Right ventricle myocardium inferior (tissue), 1 donor: ENCODE measurements at places on chromosomes 4 and X.
A peak's percentile ranks its signal among the peaks of the same experiment; 100 is the strongest.

- no peak for DNase-seq
Observed at GRCh38 chrX:15906041-15906943, 51.7 kb upstream of the AP1S2 start.

- DNase-seq = no peak
Observed at GRCh38 chr4:34676400-34676799, 1567.9 kb downstream of the ARAP2 start.

DNA sequence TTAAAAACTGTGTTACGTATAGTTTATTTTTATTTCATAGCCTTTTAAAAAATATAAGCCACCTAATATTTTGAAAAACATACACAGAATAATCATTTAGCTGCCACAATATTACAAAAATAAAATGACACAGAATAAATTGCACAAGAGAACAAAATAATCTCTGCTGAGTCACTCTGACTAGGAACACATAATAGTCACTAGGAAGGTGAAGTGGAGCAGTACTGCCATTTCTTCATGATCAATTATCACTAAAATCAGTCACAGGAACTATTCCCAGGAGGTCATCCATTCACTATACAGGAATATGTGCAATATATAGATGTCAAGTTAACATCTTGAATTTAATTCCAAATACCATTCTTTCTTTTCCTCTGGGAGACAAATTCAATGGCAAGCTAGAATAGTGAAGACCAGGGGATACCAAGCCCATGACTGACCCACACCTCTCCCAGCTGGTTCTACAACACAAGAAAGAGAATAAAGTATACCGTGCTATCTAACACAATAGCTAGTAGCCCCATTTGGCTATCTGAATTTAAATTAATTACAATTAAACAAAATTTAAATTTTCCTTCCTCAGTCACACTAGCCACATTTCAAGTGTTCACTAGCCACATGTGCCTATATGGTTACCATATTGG is 5.9 kb downstream of the SMIM43 start:
- no peak for DNase-seq

DNA sequence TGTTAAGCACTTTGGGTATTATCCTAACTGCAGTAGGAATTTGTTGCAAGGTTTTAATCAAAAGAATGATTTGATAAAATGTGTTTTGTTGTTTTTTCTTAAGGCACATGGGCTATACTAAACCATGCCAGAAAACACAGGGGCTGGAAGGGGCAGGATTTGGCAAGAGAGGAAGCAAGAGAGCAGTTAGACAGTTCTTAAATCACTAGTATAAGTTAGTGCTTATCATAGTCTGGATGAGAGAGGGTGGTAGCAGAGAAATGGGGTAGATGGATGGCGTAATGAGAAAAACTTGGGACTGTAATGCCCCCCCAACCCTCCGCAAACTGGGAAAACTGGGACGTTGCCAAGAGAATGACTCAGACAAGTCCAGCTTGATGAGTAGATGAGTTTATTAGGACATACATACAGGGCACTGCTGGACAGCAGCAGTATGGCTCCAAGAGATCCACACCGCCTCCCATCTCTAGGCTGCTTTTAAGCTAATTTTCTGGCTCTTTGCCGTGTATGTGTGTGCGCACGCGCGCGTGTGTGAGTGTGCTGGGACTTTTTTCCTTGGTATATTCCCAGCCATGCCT is 151.5 kb downstream of the PDLIM5 start:
- peak; percentile 44 for DNase-seq

DNA sequence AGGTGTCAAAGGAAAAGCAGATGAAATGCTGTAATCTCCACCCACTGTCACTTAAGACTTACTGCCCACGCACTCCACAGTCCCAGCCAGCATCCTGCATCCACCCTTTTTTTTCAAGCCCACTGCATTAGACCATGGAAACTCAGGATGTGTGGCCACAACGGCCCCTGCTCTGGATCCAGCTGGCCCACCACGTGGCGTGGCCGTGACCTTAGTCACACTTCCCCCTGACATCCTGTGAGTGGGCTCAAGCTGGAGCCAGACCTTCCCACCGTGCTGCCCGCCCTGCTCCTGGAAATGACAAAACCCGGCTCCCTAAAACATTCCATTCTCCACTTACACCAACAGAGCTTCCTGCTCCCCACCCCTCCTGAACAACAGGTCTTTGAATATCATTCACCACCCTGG is 588.3 kb upstream of the DIPK2B start:
- peak; percentile 62 for DNase-seq

DNA sequence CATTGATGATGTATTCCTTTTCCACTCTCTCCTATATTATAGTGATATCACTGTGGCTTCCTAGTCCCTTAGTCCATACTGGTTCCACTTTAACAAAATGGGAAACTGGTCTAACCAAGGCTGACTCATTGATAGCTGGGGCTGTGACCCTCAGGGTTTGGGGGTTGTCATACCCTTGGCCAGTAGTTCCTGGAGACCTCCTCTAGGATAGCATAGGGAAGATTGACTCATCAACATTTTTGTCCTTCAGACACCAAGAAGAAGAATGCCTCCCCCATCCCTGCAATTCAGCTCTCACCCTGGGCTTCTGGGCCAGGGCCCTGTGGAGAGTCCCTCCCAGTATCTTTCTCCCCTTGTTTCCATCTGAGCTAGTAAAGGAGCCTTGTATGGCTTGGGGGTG is 68.8 kb upstream of the PRPS1 start:
- no peak for DNase-seq

DNA sequence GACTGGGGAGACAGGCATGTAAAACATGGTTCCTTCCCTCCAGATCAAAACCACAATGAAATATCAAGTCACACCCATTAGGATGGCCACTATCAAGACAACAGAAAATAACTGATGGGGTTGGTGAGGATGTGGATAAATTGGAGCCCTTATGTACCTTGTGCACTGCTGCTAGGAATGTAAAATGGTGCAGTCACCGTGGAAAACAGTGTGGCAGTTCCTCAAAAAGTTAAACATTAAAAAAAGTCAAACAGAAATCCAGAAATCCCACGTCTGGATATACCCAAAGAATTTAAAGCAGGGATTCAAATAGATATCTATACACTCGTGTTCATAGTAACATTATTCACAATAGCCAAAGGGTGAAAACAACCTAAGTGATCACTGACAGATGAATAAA is 35.2 kb upstream of the MSX1 start:
- no peak for DNase-seq

GRCh38 chr4:110605077-110605476 is 17.8 kb downstream of the PITX2 start:
- no peak for DNase-seq

DNA sequence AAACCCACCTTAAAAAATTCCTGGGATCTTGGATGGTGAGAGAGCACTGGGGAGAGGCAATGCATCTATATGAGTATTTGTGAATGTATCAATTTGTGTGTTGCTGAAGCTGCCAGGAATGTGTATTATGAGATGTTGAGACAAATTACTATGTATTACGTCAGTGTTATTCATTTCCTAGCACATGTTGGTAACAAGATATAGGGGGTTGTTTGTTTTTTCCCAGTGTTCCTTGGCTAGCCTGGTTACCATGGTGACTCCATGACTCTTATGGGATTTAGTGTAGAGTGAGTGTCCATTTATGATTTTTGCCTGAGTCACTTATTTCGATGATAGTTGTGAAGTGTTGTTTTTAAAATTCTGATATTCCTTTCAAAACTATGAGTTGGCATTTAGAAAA is 65.6 kb downstream of the RAB40A start:
- DNase-seq = no peak

- peak; percentile 70 for DNase-seq
Observed at GRCh38 chrX:66074920-66075879, 35.3 kb upstream of the VSIG4 start.

DNA sequence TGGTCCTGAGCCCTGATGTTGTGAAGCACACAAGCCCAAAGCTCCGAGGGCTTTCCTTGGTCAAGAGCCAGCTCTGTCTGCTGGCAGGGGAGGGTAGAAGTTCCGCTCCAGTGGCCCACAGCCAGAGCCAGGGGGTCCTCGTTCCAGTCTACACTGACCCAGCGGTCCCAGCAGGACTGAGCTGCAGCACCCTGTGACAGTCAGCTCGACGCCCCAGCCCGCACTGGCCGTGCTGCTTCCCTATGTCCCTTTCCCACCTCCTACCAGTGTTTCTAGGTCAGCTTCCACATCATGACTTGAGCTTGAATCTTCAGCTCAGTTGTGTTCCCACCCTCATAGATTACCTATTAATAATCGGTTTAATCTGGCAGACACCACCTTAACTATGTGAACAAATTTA is 22.5 kb upstream of the DCTD start:
- DNase-seq = no peak

DNA sequence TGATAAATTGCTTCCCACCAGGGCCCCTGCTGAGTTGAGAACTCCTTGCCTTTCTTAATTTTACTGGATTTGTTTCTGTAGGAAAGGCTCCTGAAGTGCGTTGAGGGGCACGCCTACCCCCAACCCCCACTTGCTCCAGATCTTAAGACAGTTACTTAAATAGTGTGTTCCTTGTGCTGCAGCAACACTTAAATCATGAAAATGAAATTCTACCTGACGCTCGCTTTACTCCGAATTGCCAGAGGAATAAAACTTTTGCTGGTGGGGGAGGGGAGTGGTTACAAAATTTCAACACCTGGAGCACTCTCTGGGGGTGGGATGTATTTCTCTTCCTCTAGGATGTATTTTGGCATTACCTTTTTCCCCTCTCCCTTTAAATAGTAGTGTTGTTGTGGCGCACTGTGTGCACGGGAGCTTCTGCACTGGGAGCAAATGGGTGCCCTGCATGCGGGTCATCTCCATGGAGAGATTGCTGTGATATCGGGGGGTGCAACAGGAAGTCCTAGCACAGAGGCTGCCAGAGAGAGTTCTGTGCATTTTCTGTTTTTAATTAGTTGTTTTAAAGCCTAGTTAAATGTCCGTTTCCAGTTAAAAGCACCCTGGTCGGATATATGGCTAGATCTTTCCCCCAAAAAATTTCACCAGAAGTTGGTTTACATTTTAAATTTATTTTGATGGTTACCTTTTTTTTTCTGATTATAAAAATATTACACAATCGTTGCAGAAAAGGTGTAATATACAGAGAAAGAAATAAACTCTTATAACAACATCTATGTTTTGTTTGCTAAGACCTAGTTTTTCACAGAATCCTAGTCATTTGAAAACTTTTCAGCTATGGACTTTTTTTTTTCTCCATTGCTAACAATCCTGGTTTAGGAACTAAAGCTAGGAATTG is 207.7 kb downstream of the SOWAHB start:
- no peak for DNase-seq

DNA sequence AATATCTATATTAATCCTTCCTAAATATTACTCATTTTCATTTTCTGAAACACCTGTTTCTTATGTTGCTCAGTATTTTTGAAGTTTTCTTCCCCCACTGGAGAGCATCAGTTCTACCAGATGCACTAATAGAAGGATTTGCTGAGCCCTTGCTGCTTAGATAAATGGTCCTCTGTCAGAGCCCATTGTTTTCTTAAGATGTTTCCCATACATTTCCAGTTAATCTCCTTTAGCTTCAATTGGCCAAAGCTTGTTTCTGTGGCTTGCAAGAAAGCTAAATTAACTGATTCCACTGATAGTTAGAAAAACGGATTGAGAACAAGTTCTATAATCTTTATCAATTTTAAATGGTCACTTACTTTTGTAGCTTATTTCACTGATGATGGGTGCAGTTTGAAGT is 1425.5 kb downstream of the PCDH18 start:
- no peak for DNase-seq

DNA sequence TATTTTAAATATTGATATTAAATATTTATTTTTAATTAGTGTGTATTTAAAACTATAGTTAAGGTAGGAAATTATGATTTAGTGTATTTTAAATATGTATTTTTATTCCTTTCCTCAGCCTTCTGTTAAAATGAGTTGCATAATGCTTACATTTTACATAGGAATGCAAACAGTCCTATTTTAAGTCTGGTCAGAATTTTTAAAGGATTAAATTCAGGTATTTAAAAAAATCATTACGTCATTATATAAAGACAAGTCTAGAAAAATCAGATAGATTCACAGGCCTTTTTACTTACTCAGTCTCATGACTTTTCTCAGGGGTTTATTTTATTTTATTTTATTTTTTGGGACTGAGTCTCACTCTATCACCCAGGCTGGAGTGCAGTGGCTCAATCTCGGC is 50.4 kb upstream of the RPA4 start:
- no peak for DNase-seq

DNA sequence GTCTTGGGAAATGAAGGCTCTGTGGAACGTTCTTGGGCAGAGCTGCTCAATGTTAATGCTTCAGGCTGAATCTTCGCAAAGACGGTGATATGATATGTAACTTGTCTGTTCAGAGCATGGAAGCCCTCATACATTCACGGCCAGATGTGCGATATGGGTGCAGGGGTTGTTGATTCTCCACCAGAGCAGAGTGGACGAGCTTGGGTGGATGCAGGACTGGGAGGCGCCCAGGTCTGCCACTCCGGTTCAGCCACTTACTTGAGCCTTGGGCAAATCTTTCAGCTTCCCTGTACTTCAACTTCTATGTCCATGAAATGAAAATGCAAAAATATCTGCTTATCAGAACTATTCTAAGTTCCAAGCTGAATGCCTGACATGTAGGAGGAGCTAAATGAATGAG is 47.4 kb upstream of the MND1 start:
- no peak for DNase-seq

DNA sequence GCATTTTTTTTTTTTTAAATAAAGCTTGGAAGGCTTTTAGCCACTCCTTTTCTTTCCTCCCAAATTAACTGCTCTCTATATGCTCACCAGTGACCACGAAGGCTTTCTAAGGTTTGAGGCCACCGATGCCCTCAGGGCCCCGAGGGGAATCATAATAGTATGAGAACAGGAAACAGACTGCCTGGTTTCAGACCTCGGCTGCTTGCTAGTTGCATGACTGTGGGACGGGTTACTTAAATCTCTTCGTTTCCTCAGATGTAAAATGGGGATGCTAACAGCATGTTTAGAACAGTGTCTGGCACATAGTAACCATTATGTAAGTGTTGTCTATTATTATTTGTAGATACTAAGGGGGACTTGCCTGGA is 3.6 kb downstream of the LINC00632 start:
- no peak for DNase-seq

- no peak for DNase-seq
Observed at GRCh38 chr4:56118845-56119244, 170.1 kb downstream of the CEP135 start.

DNA sequence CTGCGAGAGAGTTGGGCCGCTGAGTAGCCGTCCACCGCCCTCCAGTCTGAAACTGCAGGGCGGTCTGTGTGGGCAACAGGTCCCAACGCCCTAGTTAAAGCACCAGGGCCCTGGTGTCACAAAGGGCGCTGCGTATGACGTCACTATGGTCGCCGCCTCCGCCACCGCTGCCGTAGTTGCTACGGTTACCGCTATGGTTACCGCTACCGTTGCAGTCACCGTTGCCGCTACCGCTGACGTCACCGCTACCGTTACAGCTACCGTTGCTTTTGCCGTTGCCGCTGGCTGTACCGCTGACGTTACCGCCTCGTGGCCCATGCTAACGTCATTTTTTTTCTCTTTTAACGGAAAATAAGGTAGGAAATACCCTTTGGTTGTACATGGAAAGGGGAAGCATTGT is at the start of gene PPP1R2C:
Gene PPP1R2C (minus strand): TSS at position 68 of the 400 bp plus-strand sequence. CDS start 84 bp downstream, outside the sequence.
- DNase-seq = no peak

DNA sequence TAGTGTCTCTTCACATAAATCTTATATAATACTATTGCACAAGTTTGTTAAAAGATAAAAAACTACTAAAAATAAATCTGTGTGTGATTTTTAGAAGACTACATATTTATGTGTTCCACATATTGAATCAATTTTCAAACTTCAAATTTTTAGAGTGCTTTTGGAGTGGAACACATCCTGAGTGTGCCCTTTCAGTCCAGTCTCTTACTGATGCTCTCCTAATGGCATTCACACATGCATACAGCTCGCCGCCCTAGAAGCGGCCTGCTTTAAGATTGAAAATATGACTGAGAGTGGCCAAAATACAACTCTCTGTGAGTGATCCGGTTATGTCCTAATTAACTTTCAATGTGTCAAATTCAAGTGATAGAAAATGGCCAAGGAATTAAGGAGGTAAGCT is 628.8 kb downstream of the ANKRD50 start:
- DNase-seq = no peak
